ENCODE measurements at places on chromosomes 11 and 22. TPM values are rescaled to one million over a fixed set of nuclear protein-coding genes. Genes with fewer than 3 reads are reported as not detected.
A peak's percentile ranks its signal among the peaks of the same experiment; 100 is the strongest.

DNA sequence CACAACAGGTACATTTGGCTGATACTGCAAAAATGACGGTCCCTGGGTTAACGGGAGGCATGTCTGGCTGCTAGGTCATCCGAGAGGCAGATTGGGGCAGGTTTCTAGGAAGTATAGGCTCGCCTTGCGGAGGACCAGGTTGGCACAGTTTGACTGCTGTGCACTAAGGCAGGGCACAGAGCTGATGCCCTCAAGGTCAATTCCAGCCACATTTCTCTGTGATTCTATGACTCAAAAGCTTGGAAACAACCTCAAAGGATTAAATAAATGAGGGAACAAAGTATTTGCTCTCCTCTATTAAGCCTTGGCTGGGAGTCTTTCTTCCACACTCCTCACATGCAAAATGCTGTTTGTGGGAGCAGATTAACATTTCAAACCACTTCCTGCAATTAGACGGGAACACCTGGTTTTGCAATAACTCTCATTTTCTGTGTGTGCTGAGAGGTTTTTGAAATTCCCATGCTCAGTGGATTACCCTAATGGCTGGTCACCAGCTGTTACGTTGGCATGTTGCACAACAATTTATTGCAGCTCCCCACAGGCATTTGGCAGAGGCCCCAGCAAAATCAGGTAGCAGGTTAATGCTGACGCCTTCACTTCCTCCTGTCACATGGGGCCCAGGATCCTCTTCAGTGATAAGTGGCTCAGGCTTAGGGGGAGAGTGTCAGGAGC, 61.0 kb upstream of the PLET1 start:
- DNase-seq = no peak

- no peak for DNase-seq
Measured at GRCh38 chr11:99098258-99098657, 77.5 kb downstream of the CNTN5 start.

DNA sequence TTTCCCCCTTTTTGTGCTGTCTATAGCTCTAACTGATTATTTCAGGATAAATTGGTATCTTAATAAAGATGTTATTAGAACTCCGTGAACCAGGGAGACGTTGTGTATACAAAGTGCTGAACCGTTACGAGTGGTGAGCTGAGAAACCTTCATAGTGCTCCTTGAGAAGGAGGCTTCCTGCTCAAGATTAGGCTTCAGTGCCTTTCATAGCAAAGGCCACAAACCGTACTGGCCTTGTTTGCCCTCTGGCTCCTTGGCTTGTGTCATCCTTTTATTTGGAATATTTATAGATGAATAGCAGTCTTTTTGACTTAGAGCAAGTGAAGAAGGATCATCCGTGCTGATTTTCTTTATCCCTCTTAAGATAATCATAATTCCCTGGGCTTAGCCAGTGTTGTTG, 16.3 kb downstream of the EIF3L start:
- DNase-seq = no peak

- DNase-seq = no peak
Measured at GRCh38 chr11:5288108-5288905, 13.4 kb downstream of the OR51B4 start.

DNA sequence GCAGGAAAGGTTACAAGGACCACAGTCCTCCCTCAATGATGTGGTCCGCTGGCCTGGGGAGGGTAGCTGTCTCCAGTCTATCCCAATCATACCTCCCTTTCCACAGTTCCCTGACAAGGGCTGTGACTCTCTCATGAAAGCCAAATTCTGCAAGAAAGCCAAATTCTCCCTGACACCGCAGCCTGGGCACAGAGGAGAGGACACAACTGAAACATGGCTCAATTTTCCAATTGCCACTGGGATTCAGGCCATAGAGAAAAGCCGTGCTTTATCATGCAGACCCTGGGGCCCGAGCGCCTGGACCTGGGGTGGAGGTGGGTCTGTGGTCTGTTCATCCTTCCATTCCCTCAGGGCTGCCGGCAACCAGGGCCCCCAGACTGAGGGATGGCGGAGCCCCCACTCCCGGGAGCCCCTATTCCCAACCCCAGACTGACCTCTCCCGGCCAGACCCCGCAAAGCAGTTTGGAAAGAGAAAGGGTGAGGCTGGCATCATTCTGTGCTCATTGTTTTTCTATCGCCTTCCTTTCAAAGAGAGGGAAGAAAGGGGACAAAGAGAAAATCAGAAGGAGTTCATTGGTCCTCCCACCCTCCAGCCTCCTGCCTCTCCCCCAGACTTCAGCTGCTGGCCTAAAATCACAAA, 239.5 kb downstream of the BUD13 start:
- no peak for DNase-seq

GRCh38 chr11:96430668-96431067, 40.9 kb downstream of the JRKL start:
- DNase-seq = no peak

GRCh38 chr11:71998061-71998460, 648 bp upstream of the IL18BP start:
- DNase-seq = no peak

DNA sequence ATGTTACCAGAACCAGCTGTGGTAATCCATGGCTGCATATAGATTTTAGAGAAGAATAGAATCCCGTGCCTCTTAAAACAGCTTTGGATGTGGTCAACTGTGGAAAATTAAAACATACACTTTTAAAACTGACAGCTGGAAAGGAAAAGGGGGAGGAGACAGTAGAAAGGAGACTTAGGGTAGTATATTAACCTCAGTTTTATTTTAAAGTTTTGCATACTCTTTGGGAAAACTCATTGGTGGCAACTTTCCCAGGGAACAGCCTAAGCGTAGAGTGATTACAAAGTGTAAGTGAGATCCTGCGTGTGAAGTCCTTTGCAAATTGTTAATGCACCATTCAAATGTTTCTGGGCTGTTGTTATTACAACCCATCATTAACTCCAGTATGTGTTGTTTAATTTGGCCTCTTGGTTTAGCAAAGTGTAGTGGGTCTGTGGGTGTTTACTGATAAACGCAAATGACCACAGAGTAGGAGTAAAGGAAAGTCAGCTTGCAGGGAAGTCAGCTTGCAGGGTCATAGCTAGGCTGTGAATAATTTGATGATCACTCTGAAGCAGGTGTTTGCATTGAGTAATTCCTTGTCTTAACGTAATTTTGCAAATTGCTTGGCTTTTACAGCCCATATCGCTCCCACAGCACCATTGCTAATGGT, 88.0 kb upstream of the DBX1 start:
- DNase-seq = no peak

- DNase-seq = no peak
Measured at GRCh38 chr11:27874998-27875830, 175.0 kb upstream of the BDNF start.

- DNase-seq = no peak
Measured at GRCh38 chr11:67304511-67305113, 1.3 kb downstream of the SSH3 start.

GRCh38 chr11:112085822-112086421, 634 bp downstream of the TIMM8B start:
- DNase-seq = no peak

DNA sequence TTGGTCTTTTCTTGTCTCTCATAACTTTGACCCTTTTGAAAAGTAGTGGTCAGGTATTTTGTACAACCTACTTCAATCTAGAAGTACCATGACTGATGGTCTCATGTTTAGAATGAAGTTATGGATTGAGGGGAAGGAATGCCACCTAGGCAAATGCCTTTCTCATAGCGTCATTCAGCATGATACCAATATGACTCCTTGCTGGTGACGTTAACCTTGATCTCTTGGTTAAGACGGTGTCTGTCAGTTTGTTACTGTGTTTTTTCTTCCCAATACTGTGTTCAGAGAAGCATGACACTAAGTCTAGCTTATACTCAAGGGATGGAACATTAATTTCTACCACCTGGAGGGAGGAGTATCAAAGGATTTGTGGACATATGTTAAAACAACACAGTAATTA, 130.9 kb downstream of the KIF18A start:
- DNase-seq = no peak

DNA sequence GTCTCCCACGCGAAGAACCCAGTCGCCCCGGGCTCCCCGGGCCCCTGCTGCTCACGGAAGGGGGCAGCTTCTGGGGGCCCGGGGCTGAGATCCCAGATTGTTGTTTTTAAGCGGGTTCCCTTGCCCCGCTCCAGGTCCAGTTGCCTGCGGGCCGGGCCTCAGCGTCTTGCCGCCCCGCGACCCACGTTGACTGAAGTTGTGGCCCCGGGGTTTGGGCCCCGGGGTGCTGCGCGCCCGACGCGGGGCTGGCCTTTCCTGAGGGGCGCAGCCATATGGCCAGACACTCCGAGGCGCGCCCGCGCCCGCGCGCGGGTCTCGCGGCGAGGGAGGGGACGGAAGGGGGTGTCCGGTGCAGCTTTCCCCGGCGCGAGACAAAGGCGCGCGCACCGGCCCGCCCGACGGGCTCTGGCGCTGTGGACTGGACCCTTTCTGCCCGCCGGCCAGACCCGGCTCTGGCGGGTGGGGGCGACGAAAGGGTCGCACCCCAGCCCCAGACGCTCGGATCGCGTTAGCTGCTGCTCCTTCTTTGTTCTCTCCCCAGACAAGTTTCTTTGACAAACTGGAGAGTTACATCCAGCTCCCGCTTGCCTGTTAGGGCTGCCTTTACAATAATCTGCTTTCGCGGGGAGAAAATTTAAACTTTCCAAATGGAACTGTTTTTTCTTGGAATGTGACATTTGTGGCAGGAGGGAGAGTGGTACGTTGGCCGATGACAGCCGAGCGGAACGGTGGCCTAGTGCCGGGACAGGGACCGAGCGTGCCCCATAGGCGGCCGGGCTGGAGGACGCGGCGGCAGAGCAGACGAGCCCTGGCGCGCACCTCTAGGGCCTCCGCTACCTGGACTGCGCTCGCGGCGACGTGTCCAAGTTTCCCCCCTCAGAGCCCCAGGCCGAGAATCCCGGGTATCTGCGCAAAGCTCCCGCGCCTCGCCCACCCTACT, 716 bp downstream of the AMOTL1 start:
- DNase-seq = peak; percentile 55

- no peak for DNase-seq
Measured at GRCh38 chr22:37148742-37149665, 712 bp downstream of the IL2RB start.

GRCh38 chr11:66938582-66939135, 19.5 kb downstream of the PC start:
- DNase-seq = no peak

GRCh38 chr22:23713696-23714595, 23.1 kb downstream of the RGL4 start:
- no peak for DNase-seq

GRCh38 chr11:71386202-71386601, 62.0 kb downstream of the DHCR7 start:
- no peak for DNase-seq

GRCh38 chr22:42343121-42343454, 72.6 kb upstream of the TCF20 start:
- DNase-seq = no peak

DNA sequence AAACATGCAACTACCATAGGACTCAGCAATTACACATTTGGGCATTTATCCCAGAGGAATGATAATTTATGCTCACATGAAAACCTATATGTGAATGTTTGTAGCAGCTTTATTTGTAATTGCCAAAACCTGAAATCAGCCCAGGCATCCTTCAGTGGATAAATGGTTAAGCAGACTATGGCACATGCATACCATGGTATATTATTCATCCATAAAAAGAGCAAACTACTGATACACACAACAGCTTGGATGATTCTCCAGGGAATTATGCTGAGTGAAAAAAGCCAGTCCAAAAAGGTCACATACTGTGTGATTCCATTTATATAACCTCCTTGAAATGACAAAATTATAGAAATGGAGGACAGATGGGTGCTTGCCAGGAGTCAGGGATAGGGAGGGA, 86.7 kb downstream of the ALX4 start:
- DNase-seq = no peak

- DNase-seq = no peak
Measured at GRCh38 chr11:64178203-64178602, 7.8 kb upstream of the STIP1 start.

GRCh38 chr11:19355601-19356000, 114.9 kb upstream of the E2F8 start:
- DNase-seq = no peak

- DNase-seq = no peak
Measured at GRCh38 chr11:129317571-129317970, 58.1 kb upstream of the BARX2 start.

- no peak for DNase-seq
Measured at GRCh38 chr11:20397281-20397680, 9.8 kb downstream of the PRMT3 start.

DNA sequence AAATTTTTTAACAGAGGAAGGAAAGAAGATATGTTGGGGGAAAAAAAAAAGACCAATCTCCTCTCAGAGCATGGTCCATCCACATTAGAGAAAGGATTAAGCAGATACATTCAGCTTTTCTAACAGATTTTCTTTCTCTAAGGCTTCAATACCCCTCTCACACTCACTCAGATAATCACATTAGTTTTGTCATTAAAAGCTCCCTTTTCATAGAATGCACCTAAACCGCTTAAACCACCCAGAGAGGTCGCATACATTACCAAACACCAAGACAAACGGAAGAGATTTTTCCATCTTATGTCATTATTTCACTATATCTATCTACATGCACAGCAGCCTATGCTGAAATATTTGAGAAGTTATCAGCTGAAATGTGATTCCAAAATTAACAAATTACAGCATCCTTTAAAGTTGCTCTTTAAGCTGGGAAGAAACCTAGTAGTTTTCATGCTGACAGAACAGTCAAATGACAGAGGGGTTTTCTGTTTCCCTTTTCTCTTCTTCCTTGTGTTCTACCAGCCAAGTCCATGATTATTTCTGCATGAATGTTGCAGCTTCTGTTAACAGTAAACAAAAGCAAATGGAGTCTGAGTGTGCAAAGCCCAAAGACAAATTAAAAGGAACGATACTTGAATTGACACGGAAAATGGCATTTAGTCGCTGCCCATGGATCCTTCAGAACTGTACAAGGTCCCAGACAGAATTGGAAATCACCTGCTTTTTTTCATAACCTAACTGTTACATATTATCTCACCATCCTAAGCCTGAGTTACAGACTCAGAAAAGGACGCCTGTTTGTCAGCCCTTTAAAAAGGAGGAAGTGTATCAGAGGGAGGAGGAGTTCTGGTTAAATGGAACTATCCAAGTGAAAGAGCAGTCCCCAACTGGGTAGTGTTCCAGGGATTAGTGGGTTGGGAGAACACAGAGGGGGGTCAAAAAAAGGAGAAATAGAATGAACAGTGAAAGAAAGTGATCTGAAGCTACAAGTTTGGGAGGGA, 54.6 kb downstream of the PRCP start:
- DNase-seq = no peak

DNA sequence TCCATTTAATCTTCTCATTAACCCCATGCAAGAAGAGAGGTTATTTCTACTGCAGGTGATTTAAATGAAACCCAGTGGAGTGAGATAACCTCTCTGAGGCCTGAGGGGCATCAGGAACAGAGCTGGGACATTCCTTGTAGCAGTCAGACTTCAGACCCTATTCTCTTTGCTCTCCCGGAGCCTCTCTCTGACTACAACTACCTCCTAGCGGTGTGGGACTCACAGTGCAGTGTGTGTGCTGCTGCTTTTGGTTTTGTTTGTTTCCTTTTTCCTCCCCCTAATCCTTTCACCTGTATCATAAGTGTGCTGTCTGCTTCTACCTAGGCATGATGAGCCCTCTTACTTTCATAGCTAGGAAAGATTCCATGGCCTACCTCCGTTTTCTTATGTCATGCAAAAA, 769.6 kb downstream of the NTM start:
- no peak for DNase-seq

Gene KRTAP5-1
- polyA plus RNA-seq = not detected

Gene ALG12
- 8.0 TPM for polyA plus RNA-seq

Gene CRYBB2
- not detected for polyA plus RNA-seq

Gene C11orf86
- 0.04 TPM for polyA plus RNA-seq

Gene LRP4
- 8.0 TPM for polyA plus RNA-seq

Gene FIBIN
- polyA plus RNA-seq = 4.9 TPM

Gene ILK
- polyA plus RNA-seq = 104 TPM

Gene MYBPC3
- polyA plus RNA-seq = 0.13 TPM

Gene ASCL2
- 0.03 TPM for polyA plus RNA-seq

Gene IFITM2
- 109 TPM for polyA plus RNA-seq

Gene PIWIL4
- polyA plus RNA-seq = 0.65 TPM

Gene C11orf58
- polyA plus RNA-seq = 218 TPM
